ENCODE measurements at places on chromosomes 1 and 21.

- no peak for DNase-seq
Observed at GRCh38 chr1:1157914-1158710, 15.6 kb upstream of the TTLL10 start.

GRCh38 chr1:38486085-38486484 is 373.5 kb downstream of the RRAGC start:
- DNase-seq, result no peak

DNA sequence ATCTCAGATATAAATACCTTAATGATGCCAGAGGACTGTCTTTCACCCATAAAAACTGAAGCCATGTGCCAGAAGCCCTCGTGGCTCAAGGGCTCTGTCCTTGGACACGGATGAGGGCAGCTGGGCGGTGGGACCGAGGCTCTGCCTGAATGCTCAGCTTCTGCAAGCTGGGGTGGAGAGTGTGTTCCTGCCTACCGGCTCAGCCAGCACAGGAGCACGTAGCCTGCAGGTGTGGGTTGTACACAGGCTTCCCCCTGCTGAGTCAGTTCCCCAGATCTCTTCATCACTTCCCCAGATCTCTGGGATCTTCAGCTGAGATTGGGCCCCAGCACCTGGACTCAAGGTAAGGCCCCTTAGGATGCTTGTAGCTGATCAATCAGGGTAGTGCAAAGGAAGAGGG is 15.4 kb downstream of the KCNJ15 start:
- no peak for DNase-seq

DNA sequence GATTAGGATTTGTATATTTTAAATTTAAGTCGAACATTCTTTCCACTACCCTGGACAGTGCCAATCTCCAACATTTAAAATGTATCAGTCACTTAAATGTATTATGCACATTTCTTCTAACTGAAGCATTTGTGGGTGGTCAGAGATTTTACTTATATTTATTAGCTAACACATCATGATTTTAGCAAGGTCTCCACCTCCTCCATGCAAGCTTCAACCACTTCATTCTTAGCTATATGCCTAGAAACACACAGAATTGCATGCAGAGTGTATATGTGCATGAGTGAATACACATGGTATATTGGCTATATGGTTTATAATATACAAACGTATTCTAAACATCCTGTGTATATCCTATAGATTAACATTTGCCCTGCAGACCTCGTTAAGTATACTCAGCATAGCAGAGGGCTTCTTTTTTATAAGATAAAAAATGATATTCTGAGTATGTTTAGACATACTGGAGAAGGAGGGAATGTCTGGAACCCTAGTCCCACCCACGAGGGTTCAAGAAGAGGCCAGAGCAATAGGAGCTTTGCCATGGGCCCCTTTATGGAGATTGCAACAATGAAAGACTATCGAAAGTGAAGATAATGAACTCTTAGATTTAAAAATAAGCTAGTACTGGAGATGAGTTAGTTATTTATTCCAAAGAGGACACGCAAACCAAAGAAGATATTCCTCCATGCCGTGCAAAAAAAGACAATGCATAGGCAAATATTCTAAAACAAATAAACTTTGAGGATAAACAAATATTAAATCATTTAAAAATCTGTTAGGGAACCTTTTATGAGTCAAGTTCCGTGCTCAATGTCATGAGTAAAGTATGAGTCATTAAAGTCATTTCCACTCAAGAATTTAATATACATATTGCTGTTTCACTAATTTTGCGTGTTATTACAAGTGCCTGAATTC is 480.4 kb downstream of the SIPA1L2 start:
- DNase-seq, result no peak

DNA sequence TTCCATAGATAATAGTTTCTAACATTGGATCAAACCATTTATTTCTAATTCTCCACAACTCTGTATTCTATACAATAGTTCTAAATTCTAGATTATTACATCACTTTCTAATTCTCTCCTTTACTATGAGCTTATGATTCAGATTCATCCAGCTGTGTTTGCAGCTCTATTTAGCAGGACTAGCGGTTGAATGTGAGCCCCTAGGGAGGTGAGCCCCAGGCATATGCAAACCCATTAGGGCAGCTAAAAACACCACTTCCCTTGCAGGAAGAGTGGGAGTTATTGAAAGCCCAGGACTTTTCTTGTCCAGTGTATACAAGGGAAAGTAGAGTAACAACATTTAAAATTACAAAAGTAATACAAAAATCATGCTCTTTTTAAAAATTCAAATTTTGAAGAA is 56.9 kb downstream of the KRTAP19-8 start:
- no peak for DNase-seq

DNA sequence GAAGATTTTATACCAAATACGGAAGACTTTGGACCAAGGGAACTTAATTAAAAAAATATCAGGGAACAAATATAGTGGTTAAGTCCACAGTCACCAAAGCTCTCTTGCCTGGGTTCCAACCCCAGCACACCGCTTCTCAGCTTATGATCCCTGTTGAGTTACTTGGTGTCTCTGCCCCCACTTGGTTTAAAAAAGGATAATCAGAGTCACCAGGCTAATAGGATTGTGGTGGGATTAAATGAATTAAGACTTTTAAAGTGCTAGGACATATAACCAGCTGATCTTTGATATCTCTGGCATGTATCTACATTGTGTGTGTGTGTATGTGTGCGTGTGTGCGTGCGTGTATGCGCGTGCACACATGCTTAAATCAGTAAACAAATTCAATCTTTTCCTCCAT is 474.7 kb upstream of the DAB1 start:
- no peak for DNase-seq

DNA sequence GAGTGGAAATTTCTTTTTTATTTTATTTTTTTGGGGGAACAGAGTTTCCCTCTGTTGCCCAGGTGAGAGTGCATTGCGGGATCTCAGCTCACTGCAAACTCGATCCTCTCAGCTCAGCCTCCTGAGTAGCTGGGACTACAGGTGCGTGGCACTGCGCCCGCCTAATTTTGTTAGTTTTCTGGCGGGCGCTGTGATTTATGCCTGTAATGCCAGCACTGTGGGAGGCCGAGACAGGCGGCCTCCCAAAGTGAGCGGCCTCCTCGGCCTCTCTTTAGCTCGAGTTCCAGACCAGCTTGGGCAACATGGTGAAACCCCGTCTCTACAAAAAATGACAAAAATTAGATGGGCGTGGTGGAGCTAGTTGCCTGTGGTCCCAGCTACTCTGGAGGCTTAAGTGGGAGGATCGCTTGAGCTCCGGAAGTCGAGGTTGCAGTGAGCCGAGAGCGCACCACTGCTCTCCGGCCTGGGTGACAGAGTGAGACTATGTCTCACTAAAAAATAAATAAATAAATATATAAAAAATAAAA is 2.7 kb downstream of the GMEB1 start:
- DNase-seq, result no peak

DNA sequence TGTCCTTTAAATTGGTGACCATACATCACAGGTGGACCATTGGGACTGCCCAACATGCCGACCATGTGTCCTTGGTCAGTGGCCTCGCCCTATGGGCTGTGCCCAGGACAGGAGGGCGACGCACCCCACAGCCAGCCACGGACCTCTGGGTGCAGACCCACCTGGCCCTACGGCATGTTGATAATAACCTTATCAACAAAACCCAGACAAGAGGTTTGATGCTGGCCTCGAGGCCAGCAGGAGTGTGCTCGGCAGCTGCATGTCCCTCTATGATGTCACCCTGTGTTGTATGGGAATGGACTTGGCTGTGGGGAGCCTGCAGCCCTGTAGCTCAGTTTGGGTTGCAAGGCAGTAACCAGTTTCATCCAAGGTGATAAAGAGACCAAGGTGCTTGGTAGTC is 32.1 kb downstream of the SLC37A1 start:
- no peak for DNase-seq

All from NCI-H1105 treated with DMSO at 0.1 percent for 48 hours (cell line).